ENCODE measurements at places on chromosomes 2 and 18.

DNA sequence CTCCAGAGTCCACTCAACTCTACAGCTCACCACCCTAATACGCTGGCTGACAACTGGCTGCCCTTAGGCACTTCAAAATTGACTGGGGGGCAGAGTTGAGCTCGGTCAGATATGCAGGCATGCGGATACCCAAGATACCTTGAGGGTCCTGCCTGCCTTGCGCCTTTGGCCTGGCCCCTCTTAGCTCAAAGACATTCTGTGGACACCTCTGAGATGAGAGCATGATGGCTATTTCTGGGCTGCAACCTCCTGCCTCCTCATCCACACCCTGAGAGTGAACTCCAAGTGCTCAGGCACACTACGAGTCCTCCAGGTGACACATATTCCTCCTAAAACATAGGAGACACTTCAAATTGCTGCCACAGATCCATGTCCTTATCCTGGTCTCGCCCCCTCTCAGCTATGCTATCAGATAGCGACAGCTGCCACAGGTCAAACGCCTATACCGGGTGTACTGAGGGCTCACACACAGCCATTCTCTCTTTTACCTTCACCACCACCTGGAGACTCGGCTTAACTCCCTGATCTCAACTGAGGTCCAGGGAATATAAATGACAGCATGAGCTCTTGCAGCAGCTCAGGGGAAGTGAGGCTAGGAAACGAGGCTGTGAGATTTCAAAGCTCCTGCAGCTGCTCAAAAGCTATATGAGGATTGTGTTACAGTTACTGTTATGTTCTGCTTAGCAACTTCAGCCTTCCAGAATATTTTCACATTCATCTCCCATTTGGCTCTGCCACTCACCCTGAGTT lies 60.5 kb upstream of the TEX51 start:
- no peaks in the 10 kb centered on the region for H3K4me1 ChIP-seq
- H3K4me3 ChIP-seq, result no peak overlapping the region
- DNase-seq, result no peak
- no peak overlapping the region for H3K27ac ChIP-seq

DNA sequence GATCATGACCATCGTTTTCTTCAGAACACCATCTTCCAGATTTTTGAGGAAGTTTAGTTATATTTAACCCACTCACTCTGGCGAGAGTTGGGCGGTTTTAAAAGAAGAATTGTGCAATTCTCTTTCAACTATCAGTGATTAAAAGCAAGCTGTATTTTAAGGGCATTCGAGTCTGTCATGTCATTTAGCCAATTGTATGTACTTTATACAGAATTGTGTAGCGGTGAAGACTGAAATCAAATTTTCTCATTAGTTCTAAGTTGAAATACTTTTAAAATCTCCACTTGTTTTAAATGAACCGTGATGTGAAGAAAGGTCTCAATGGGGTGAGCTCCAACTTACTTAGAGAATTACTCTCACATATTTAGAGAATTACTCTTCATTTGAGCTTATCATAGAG lies 214.6 kb upstream of the DTNA start:
- H3K36me3 ChIP-seq, result no peaks in the 10 kb centered on the region
- H3K27ac ChIP-seq, result no peak overlapping the region
- no peaks in the 10 kb centered on the region for H3K4me1 ChIP-seq
- no peak for DNase-seq
- H3K4me3 ChIP-seq, result no peak overlapping the region
- peaks cover 9% of the 10 kb centered on the region for H3K27me3 ChIP-seq

- H3K36me3 ChIP-seq, result no peaks in the 10 kb centered on the region
- no peak overlapping the region for H3K27ac ChIP-seq
- DNase-seq, result no peak
- H3K4me1 ChIP-seq, result no peaks in the 10 kb centered on the region
These were observed 55.2 kb downstream of the TNP1 start for GRCh38 chr2:216804357-216805350.

DNA sequence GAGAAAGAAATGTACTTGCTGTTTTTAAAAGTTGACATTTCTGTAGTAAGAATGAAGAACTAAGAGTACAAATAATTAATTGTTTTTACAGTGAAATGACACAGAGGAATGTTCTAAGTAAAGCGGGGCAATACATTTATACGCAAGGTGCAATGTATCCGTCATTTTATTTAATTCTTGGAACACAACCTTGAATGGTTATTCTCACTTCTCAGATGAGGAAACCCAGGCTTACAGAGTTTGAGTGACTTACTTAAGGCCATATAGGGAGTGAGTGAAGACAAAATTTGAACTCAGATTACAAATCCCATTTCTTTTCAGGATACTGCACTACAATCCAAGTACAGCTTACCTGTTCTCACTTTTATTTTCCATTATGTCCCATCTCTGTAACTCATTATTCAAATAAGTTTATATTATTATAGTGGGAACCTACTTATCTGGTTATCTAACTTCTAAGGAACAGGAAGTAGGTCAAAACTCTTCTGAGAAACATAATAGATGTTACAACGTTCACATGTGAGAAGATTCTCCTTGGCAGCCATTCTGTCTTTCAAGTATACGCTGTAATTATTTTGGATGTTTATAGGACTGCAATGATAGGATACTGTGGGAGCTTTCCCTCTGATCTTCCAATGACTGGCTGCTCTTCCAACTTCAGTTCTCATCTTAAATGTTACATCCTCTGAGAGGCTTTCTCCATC lies 12.3 kb upstream of the STK17B start:
- H3K4me3 ChIP-seq, result no peak overlapping the region
- H3K27me3 ChIP-seq, result no peaks in the 10 kb centered on the region
- no peak for DNase-seq
- H3K36me3 ChIP-seq, result no peaks in the 10 kb centered on the region
- peak overlapping the region; percentile 68 for H3K27ac ChIP-seq
- peaks cover 66% of the 10 kb centered on the region for H3K4me1 ChIP-seq

- H3K36me3 ChIP-seq, result peaks cover 11% of the 10 kb centered on the region
- H3K27me3 ChIP-seq, result no peaks in the 10 kb centered on the region
- peaks cover 47% of the 10 kb centered on the region for H3K4me1 ChIP-seq
- no peak overlapping the region for H3K4me3 ChIP-seq
- no peak overlapping the region for H3K27ac ChIP-seq
These were observed 13.3 kb downstream of the BCL2 start for GRCh38 chr18:63306249-63306648.

GRCh38 chr2:240597054-240597418 lies 10.5 kb downstream of the CAPN10 start:
- H3K4me1 ChIP-seq, result peaks cover 6% of the 10 kb centered on the region
- DNase-seq, result no peak
- no peaks in the 10 kb centered on the region for H3K27me3 ChIP-seq
- H3K27ac ChIP-seq, result peak overlapping the region; percentile 7
- no peak overlapping the region for H3K4me3 ChIP-seq

- H3K27me3 ChIP-seq, result no peaks in the 10 kb centered on the region
- DNase-seq, result no peak
- H3K4me3 ChIP-seq, result no peak overlapping the region
- no peaks in the 10 kb centered on the region for H3K36me3 ChIP-seq
- no peaks in the 10 kb centered on the region for H3K4me1 ChIP-seq
These were observed 217.6 kb downstream of the TMEM182 start for GRCh38 chr2:102979429-102979828.

- H3K4me1 ChIP-seq, result no peaks in the 10 kb centered on the region
- no peak for DNase-seq
- no peaks in the 10 kb centered on the region for H3K27me3 ChIP-seq
- H3K4me3 ChIP-seq, result no peak overlapping the region
- peaks cover 28% of the 10 kb centered on the region for H3K36me3 ChIP-seq
- no peak overlapping the region for H3K27ac ChIP-seq
These were observed 171.8 kb downstream of the UBR3 start for GRCh38 chr2:169999054-169999453.

- no peak overlapping the region for H3K27ac ChIP-seq
- H3K4me3 ChIP-seq, result no peak overlapping the region
- no peaks in the 10 kb centered on the region for H3K27me3 ChIP-seq
These were observed 305.7 kb upstream of the VRK2 start for GRCh38 chr2:57740891-57741290.

- H3K36me3 ChIP-seq, result no peaks in the 10 kb centered on the region
- peaks cover 57% of the 10 kb centered on the region for H3K27me3 ChIP-seq
- no peak overlapping the region for H3K27ac ChIP-seq
These were observed 1.8 kb upstream of the TBR1 start for GRCh38 chr2:161414042-161415033.

- peaks cover 58% of the 10 kb centered on the region for H3K4me1 ChIP-seq
- no peak for DNase-seq
- no peaks in the 10 kb centered on the region for H3K27me3 ChIP-seq
- no peak overlapping the region for H3K4me3 ChIP-seq
- peaks cover 19% of the 10 kb centered on the region for H3K36me3 ChIP-seq
- peak overlapping the region; percentile 3 for H3K27ac ChIP-seq
These were observed 24.4 kb downstream of the NFE2L2 start for GRCh38 chr2:177239932-177240630.

DNA sequence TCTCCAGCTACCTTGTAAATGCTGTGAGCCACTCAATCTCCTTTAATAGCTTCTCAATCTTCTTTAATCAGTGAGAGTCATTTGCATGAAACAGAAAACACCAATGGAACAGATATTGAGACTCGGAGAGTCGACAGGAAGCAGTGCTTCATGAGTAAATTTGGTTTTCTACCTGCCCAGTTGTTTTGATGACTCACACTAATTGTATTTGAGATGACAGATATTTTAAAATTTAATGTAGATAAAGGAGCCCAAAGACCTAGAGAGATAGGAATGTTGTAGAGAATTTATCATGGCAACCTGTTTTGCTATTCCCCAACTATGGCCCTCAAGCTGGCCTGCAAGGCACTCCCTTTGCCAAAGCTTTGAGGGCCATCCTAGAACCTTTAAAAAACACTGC lies 119.1 kb downstream of the CDC42EP3 start:
- no peak overlapping the region for H3K27ac ChIP-seq
- no peaks in the 10 kb centered on the region for H3K27me3 ChIP-seq
- H3K36me3 ChIP-seq, result no peaks in the 10 kb centered on the region
- no peak overlapping the region for H3K4me3 ChIP-seq
- peaks cover 13% of the 10 kb centered on the region for H3K4me1 ChIP-seq

DNA sequence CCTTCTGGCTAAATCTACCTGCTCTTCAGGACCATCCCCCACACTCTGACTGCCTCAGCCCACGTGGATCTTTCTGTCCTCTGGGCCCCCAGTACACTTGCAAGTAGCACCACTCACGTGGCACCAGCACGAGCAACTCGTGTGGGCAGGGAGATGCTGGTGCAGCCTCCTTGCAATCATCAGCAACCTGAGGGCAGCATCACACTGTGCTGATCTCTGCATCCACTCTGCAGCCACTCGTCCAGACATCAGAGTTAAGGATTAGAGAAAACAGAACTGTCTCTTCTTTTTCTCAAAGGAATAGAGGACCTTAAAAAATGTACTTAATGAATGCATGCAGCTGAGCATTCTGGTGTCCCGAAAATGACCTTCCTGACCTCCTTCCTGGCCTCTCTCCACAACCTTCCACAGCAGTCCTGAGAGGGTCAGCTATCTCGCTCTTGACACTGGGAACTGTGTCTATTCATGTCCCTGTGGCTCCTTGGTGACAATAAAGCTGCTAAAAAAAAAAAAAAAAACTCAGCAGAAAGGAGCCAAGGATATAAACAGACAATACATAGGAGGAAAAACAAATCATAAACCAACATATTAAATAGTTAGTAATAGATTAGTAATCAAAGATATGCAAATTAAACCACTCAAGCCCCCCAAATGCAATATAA lies 145.9 kb downstream of the ZBTB7C start:
- H3K36me3 ChIP-seq, result no peaks in the 10 kb centered on the region
- H3K4me3 ChIP-seq, result no peak overlapping the region
- DNase-seq, result no peak

- H3K4me1 ChIP-seq, result peaks cover 8% of the 10 kb centered on the region
- DNase-seq, result no peak
- no peak overlapping the region for H3K4me3 ChIP-seq
- peaks cover 20% of the 10 kb centered on the region for H3K36me3 ChIP-seq
- no peaks in the 10 kb centered on the region for H3K27me3 ChIP-seq
- H3K27ac ChIP-seq, result no peak overlapping the region
These were observed 80.8 kb upstream of the NFATC1 start for GRCh38 chr18:79314838-79315388.

- no peaks in the 10 kb centered on the region for H3K4me1 ChIP-seq
- H3K4me3 ChIP-seq, result no peak overlapping the region
- no peaks in the 10 kb centered on the region for H3K36me3 ChIP-seq
- H3K27me3 ChIP-seq, result no peaks in the 10 kb centered on the region
- no peak for DNase-seq
These were observed 225.0 kb downstream of the FHOD3 start for GRCh38 chr18:36522509-36522908.

- peak; percentile 21 for DNase-seq
- H3K36me3 ChIP-seq, result no peaks in the 10 kb centered on the region
- peaks cover 5% of the 10 kb centered on the region for H3K4me1 ChIP-seq
- no peak overlapping the region for H3K27ac ChIP-seq
These were observed 34.1 kb upstream of the GNAL start for GRCh38 chr18:11654736-11655605.

DNA sequence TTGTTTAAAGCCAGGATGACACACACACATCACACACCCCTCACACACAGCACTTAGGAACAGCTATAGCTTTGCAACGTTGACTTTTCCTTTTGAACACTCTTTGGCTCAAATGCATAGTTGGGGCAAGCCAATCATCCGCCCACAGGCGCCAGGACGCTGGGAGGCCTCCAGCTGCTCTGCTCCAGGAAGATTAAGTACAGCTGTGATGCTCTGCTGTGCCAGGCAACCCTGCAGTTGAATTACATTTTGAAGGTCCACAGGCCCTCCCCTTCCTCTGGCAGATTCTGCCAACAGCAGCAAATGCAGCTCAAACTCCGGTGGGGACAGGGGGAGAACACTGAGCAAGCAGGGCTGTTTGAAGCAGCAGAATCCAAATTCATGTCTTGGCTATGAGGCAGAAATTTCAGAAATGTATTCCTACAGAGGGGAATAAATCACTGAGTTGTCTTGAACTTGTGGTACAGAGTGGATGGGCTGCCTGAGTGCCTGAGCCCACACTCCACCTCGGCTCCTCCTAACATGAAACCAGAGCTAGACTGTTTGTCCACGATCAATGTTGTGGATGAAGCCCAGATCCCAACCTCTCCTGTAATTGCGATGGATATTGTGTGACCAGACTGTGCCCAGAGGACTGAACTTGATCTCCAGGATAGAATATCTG lies 86.5 kb upstream of the PPP1CB start:
- H3K4me3 ChIP-seq, result no peak overlapping the region
- no peak for DNase-seq
- no peaks in the 10 kb centered on the region for H3K27me3 ChIP-seq
- no peaks in the 10 kb centered on the region for H3K36me3 ChIP-seq
- H3K27ac ChIP-seq, result no peak overlapping the region
- no peaks in the 10 kb centered on the region for H3K4me1 ChIP-seq

DNA sequence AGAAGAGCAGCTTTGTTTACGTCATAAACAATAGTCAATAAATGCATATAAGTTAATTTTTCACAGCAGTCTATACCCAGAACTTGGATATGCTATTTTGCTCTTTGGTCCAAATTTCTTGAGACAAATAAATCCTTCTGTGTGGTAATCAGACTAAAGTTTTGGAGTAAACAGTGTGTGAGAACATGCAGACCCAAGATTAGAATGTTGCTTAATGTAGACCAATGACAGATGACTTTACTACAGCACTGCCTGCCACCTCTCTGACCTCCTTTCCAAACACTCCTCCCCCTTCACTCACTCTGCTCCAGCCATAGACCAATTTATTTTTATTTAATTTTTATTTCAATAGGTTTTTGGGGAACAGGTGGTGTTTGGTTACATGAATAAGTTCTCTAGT lies 115.3 kb upstream of the TANK start:
- H3K4me1 ChIP-seq, result no peaks in the 10 kb centered on the region
- no peak overlapping the region for H3K27ac ChIP-seq
- H3K36me3 ChIP-seq, result no peaks in the 10 kb centered on the region
- H3K4me3 ChIP-seq, result no peak overlapping the region
- peaks cover 7% of the 10 kb centered on the region for H3K27me3 ChIP-seq

GRCh38 chr18:36624451-36625167 lies 204.2 kb downstream of the TPGS2 start:
- no peaks in the 10 kb centered on the region for H3K27me3 ChIP-seq
- H3K36me3 ChIP-seq, result no peaks in the 10 kb centered on the region
- no peaks in the 10 kb centered on the region for H3K4me1 ChIP-seq
- H3K4me3 ChIP-seq, result no peak overlapping the region
- DNase-seq, result no peak
- no peak overlapping the region for H3K27ac ChIP-seq
